ENCODE measurements at places on chromosomes 2 and 18.

- no peak for DNase-seq
These were observed 70.5 kb downstream of the ACTR2 start for GRCh38 chr2:65298089-65298488.

DNA sequence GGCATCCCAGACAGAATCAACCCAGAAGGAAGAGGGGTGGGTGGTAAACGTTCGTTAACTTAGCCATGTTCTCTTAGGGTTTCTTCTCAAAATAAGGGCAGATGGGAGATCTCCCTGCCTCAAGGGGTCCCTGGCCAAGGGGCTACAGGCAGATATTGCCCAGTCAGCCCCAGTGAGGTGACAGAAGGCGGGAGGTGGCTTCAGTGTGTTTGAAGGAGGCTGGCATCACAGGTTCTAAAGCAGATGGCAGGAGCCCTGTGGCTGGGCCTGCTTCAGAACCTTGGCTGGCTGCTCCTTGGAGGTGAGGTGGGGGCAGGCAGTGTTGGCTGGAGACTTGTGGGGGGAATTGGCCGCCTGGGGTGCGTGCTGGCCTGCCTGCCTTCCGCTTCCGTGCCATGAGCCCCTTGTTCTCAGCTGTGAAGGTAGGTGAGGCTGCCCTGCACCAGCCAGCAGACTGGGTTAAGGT, 23.5 kb downstream of the HPCAL1 start:
- no peak for DNase-seq

DNA sequence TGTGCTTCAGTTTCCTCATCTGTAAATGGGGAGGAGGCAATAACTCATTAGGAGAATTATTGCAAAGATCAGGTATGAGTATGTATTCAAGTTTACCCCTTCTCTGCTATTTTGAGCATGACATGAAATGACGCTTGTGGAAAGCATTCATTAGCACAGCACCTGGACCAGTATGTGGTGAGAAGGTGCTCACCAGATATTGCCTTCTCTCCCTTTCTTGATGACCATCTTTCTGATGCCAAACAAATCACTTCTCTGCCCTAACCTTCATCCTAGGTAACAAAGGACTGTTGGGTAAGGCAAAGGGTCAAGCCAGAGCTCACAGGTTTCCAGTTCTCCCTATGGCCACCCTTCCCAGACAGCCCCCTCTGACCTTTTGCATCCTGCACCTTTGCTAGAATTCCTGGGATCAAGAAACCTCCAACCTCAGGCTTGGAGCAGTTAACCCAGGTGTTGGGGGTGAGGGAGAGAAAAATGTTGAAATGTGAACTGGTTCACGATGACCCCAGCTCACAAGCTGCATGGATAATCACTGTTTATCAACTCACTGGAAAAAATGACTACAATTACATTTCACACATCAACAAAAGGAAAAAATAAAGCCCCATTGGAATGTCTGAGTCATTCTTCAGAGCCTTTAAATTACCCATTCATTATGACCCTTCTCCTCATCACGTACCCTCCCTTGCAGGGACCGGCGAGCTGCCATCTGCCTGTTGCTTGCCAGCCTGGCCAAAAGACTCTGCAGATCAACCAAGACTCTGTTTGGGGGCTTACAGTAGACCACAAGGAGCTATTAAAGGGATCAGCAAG, 41.6 kb downstream of the LBH start:
- DNase-seq, result no peak

GRCh38 chr2:39027421-39027820, 93.4 kb downstream of the SOS1 start:
- DNase-seq, result no peak

- DNase-seq, result no peak
These were observed 374.8 kb downstream of the SLC4A3 start for GRCh38 chr2:220002251-220002650.

DNA sequence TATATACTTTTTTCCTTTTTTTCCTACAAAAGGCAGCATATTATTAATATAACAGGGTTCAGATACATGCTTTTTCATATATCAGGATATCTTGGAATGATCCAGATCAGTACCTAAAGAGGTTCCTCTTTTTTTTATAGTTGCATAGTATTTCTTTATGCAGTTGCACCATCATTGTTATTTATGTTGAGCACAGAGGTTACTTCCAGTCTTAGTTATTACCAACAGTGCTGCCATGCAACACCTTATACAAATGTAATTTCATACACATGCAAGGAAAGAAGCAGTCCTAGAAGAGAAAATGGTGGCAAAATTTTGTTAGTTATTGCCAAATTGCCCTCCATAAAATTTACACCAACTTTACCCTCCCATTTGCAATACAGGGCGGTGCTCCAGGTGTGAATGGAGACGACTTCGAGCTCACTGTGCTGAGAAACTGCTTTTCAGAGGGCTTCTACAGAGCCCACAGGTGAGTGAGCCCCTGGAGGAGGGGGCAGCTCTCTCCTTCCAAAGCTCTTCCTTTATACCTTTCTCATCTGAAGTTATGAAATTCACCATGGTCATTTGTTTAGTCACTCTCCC, 30.0 kb upstream of the KCMF1 start:
- DNase-seq, result no peak

DNA sequence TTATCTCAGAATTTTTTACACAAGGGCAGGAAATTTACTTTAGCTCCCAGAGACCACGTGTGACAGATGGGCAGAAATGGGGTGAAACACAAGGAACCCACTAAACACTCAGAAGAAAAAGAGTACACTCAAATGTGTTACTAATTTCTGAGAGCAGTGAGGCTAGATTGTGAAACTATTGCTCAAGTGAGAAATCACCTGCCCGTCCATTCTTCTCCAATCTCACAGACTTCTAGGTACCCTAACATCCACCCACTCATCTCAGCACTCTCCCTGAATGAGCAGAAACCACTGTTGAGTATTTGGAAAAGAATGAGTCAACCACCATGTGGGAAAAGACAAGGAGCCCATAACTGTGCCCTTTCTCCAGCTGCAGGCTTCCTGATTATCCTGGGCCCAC, 293.0 kb upstream of the CDH2 start:
- no peak for DNase-seq

DNA sequence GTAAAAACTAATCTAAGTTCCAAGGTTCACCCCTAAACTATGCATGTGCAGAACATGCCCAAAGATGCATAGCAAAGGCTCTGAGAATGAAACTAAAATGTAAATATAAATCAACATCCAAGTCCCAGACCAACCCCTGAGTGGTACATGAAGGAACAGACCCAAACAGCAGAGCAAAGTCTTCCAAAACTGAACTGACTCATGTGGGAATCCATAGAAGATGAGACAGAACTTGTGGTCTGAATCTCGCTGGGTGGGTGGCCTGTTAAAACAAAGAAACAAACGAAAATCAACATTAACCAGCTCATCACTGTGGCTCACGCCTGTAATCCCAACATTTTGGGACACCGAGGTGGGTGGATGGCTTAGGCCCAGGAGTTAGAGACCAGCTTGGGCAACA, 29.5 kb upstream of the ATRAID start:
- no peak for DNase-seq

DNA sequence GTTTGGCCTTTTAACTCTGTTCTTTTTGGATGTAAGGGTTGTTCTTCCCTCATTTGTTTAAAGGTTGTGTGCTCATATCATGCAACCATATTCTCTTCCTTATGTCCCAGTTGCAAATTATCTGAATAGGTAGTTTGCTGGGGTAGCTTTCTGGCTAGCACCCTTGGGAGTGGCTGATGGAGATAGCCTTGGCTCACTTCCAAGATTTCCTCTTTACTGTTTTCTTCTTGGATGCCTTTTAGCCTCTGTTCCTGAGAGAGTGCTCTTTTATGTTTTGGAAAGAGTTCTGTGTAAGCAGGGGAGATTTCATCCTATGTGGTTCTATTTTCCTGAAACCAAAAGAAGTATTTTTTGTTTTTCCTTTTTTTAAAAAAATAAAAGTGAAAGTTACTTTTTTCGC, 25.4 kb downstream of the USP14 start:
- no peak for DNase-seq

DNA sequence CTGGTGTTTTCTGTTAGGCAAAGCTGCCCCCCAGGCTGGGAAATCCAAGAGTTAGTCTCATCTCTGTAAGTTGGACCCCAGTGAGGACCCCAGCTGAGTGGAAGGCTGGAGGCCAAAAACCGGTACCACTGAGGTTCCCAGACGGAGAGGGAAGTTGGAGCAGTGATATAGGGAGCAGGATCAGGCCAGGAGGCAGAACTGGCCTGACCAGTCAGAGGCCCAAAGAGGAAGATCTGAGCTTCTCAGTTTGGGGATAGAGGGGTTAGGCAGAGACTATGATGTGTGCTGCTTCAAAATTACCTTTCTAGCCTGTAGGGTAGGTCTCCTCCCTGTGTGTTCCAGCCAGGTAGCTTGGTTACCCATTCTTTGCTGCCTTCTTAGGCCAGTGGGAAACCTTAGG, 4.6 kb upstream of the RNF181 start:
- no peak for DNase-seq

DNA sequence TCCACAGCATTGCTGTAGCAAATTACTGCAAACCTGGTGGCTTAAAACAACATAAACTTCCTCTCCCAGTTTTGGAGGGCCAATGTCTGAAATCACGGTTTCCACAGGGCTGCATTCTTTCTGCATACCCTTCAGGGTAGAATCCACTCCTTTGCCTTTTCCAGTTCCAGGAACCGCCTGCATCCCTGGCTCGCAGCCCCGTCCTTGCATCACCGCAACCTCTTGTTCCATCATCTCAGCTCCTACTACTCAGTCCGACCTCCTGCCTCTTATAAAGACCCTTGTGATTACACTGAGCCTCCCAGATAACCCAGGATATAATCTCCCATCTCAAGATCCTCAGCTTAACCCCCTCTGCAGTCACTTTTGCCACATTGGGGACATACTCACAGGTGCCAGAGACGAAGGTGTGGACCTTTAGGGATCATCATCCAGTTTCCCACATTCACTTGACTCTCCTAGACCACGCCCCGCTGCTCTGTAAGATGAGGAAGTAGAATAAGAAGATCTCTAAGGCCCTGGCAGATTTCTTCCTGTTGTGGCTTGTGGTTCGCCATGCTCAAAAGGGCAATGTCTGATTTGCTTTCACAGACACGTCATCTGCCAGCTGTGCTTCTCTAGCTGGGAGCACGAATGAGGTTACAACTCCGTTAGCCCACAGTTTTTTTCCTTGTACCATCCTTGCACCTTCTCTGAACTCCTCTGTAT, 103.6 kb upstream of the AGAP1 start:
- peak; percentile 83 for DNase-seq

DNA sequence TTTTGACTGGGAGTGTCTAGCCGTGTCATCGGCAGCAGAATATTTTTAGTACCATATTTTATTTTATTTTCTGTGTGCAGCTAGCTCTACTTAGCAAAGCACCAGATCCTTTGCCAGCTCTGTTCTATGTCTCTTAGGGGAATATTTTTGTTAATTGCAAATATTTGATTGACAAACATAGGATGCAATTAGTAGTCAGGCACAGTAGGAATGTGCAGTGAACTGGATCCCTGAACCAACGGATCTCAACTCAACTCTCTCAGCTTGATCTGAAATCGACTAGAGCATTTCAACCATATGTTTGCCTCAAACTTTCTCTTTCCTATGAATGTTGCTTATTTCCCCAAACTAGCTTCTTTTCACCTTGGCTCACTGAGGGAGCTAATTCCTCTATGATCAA, 998.0 kb upstream of the FANCL start:
- DNase-seq, result no peak

GRCh38 chr2:60152226-60152833, 401.1 kb downstream of the BCL11A start:
- no peak for DNase-seq

GRCh38 chr2:109216332-109216731, 87.3 kb downstream of the SH3RF3 start:
- DNase-seq, result no peak

- no peak for DNase-seq
These were observed 950.1 kb downstream of the CNTNAP5 start for GRCh38 chr2:124975224-124975623.

DNA sequence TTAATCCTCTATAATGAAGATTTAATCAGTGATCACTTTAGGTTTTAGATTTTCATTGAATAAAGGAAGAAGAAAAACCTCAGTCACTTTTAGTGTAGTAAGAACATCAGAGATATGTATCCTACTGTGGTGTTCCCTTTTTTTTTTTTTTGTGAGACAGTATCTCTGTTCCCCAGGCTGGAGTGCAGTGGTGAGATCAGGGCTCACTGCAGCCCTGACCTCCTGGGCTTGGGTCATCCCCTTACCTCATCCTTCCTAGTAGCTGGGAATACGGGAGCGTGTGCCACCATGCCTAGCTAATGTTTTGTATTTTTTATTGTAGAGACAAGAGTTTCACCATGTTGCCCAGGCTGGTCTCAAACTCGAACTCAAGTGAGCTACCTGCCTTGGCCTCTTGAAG, 5.1 kb downstream of the SLC39A10 start:
- DNase-seq, result no peak

- no peak for DNase-seq
These were observed 19.2 kb downstream of the RMP24 start for GRCh38 chr18:35991696-35992095.

DNA sequence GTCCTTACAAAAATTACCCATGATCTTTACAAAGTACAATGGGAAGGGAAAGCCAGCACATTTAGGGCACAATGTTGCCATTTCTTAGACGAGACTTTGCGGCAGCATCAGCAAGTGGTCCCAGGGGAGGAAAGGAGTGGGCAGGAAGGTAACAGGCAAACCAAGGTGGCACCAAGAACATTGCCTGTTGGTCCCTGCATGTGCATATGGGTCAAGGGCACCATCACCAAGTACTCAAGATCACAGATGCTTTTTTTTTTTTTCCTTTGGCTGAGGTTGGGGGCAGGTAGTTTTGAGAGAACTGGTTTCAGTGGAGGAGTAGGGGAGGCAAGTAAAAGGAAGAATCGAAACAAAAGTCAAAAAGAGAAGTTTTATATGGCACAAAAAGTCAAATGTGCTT, 752 bp upstream of the CYTIP start:
- DNase-seq, result no peak

DNA sequence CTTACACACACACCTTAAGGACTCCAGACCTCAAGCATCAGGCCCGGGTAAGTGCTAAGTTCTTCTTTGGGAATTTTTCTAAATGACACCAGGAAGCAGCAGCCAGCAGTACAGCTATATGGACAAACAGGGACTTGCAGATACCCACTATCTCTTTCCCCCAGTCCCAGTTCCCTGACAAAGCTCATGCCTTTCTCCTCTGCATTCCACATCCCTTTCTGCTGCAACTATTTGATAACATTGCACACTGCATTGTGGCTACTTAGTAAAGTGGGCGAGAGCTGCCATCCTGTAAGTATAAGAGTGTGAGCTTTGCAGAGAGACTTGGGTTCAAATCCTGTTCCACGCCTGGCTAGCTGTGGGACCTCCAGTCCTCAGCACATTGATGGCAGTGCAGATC, 14.0 kb upstream of the CD226 start:
- no peak for DNase-seq

GRCh38 chr2:58291726-58292438, 50.8 kb upstream of the FANCL start:
- DNase-seq, result no peak

- no peak for DNase-seq
These were observed 17.1 kb downstream of the TRIB2 start for GRCh38 chr2:12733846-12734245.

GRCh38 chr18:61910101-61910500, 17.3 kb upstream of the RNF152 start:
- no peak for DNase-seq

GRCh38 chr18:55838319-55838718, 250.3 kb upstream of the TCF4 start:
- no peak for DNase-seq

- DNase-seq, result no peak
These were observed 90.6 kb downstream of the POU3F3 start for GRCh38 chr2:104944495-104944894.

GRCh38 chr2:143451642-143452281, 322.5 kb downstream of the ARHGAP15 start:
- no peak for DNase-seq

GRCh38 chr2:85953476-85953875, 64.7 kb upstream of the ST3GAL5 start:
- no peak for DNase-seq

Measured in DND-41 (cell line).